Heart right ventricle (tissue), 16 donors: ENCODE measurements at places on chromosomes 11 and 22.

DNA sequence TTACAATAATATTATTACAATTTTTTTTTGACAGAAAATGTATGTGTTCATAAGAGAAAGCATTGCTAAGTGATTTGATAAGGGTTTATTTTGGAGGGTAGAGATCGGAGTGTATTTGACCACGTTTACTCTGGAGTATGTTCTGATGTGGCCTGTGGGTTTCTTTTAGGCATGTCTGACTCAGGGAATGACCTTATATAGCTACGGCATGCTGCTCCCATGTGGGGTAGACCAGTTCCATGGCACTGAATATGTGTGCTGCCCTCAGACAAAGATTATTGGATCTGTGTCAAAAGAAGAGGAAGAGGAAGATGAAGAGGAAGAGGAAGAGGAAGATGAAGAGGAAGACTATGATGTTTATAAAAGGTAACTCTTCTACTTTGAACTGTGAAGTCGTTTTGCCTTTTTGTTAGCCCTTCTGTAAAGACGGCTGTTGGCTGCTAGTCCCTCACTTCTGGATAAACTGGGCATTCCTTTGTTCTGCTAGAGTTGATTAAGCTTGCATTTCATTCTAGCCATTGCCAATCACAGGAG lies 38.1 kb upstream of the ST14 start:
- DNase-seq: no peak

- no peak for DNase-seq
Observed at GRCh38 chr11:33894398-33894746, 2.5 kb upstream of the LMO2 start.

- DNase-seq: no peak
Observed at GRCh38 chr22:33381531-33382406, 323.6 kb upstream of the SYN3 start.

- DNase-seq: peak; percentile 50
Observed at GRCh38 chr11:5600374-5600851, 4.0 kb downstream of the TRIM6 start.

DNA sequence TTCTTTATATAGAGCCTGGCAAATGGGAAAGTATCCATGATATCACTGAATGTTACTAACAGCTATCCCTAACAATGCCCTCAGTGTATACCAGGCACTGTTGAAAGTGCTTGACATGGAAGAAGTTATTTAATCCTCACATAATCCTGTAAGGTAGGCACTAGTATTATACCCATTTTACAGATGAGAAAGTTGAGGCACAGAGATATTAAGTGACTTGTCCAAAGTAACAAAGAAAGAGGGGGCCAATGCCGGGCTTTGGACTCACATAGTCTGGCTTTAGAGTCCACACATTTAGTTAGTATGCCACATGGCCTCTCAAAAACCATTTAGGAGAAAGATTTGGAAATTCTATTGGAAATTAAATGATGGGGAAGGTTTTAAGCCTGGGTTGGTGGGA lies 220.8 kb upstream of the PLET1 start:
- DNase-seq: no peak
